Stimulated activated CD4-positive, alpha-beta T cell treated with anti-CD3 and anti-CD28 coated beads, Interleukin-1b, Interleukin-23, amount 100 ng/mL, for 1 hour (primary cell): ENCODE measurements at places on chromosomes 7 and 10.

GRCh38 chr7:28853150-28853549, 105.0 kb downstream of the TRIL start:
- no peak for DNase-seq

- DNase-seq: no peak
Observed at GRCh38 chr10:106384496-106384895, 780.0 kb downstream of the SORCS1 start.

DNA sequence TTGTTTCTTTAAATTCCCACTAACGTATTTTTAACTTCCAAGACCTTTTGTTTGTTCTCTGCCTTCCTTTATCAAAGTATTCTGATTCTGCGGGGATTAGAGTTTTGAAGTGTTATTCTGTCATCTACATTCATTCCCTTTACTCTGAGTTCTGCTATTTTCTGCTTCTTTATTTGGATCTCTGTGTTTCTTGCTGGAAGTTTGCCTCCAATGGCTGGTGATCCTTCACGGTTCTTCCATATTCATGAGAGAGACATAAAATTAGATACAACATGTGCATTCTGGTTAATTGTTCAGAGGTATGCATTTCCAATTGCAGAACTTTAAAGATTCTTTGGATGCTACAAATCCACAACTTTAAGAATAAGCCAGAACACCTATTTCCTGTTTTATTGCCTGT, 244.7 kb upstream of the ADARB2 start:
- DNase-seq: no peak

- DNase-seq: no peak
Observed at GRCh38 chr10:44824607-44825006, 86.5 kb upstream of the TMEM72 start.

DNA sequence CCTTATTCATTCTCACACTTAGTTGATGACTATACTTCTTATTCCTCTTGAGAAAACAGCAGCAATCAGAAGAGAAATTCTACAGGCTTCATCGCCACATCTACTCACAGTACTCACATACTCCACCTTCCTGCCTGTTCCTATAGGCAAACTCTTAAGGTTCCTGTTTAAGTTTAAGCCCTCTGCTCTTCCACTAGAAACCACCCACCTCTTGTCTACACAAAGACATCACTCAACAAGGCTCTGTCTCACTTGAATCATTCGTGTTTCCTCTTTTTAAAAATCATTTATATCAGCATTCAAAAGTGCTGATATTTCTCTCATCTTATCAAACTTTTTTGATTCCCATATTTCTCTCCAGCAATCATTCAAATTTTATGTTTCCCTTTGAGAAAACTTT, 85.5 kb upstream of the ADO start:
- no peak for DNase-seq

DNA sequence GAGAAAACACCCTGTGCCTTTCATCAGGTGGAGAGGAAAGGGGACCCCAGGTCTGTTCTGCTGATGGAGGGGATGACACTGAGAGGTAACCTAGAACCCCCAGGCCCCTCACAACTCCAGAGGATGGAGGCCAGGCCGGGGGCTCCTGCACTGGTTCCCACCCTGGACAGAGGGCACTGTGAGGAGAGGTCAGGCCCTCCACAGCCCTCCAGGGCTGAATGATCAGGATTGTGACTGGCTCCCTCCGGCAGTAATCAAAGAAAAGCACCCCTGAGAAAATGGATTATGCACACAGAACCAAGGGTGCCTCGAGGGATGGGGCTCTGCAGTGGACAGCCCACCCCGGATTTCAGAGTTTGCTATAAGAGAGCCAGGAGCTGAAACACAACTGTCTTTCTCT, 502.8 kb downstream of the TCERG1L start:
- DNase-seq: no peak

DNA sequence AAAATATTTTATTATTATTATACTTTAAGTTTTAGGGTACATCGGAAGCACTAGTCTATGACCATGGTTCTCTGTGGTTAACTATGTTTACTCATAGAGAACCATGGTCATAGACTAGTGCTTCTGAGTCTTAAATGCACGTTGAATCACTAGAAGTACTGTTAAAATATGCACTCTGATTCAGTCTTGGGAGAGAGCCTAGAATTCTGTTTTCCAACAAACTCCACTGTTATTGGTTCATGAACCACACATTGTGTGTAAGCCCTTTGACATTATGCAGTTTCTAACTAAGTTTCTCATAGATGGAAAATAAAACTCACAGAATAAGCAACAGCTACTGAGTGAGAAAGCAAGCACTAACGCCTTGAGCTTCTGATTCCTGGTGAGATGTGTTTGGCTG, 1120.6 kb downstream of the SORCS1 start:
- DNase-seq: no peak

GRCh38 chr10:60480865-60481563, 91.3 kb upstream of the ANK3 start:
- no peak for DNase-seq

DNA sequence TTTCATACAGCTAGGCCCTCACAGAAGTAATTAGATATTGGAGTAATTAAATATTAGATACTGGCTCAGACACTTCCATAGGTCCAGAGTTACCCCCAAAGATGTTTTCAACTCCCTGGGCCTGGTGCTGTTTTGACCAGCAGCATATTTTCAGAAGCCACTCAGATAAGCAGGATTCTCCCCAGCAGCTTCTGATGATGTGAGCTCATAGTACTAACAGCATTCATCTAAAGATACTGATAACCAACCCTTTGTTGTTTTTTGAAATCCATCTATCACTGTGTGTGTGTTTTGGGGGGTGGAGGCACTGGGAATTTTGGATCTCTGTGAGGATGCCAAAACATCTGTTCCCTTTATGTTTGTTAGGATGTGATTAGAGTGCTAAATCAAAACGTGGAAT, 52.7 kb downstream of the VPS50 start:
- DNase-seq: no peak

- no peak for DNase-seq
Observed at GRCh38 chr7:99997545-99998137, 17.8 kb upstream of the ZKSCAN1 start.

- no peak for DNase-seq
Observed at GRCh38 chr10:87505366-87506111, 846 bp downstream of the MINPP1 start.

- DNase-seq: peak; percentile 8
Observed at GRCh38 chr7:143003393-143004051, 23.4 kb downstream of the OR9A2 start.

DNA sequence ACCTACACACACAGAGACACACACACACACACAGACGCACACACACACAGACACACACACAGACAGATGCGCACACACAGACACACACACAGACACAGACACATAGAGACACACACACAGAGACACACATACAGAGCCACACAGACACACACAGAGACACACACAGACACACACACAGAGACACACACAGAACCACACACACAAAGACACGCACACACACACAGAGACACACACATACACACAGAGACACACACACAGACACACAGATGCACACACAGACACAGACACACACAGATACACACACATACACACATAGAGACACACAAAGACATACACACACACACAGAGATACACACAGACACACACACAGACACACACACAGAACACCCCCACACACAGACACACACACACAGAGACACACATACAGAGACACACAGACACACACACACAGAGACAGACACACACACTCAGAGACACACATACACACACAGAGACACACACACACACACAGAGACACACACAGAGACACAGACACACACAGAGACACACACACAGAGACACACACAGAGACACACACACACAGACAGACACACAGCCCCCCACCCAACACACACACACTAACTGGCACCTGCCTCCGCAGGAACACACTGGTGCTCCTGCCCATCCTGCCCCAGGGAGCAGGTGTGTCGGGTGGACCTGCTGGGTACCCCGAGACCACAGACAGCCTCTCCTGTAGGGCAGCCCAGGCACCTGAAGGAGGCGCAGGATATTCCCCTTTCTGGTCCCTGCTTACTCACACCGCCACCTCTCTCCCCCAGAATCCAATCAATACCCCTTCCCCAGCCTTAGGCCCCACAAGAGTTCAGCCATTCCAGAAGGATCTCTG, 5.4 kb upstream of the FZD9 start:
- DNase-seq: no peak

DNA sequence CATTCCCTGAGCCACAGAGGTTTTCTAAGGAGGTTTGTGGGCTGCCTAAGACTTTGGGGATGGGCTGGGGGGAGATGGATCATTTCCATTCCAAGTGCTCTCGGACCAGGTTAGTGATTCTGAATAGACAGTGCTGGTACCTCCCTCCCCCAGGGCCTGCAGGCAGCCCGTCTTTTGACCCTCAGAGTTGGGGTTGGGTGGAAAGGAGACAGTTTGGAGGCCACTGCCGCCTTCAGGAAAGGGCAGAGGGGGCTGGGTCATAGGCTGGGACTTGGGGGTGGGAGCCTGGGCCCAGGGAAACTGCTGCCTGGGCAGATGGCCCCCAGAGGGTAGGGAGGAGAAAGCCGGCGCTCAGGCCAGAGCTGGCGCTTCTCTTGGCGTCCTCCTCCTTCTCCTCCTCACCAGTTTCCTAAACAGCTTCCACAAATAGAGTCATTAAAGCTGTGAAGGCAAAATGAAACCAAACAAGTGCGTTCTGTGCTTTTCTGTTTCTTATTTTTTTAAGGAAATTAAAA, 4.4 kb downstream of the UNC5B start:
- DNase-seq: no peak

GRCh38 chr10:97498841-97499560, at the start of gene UBTD1:
Gene UBTD1, plus strand, starts transcription at chr10:97498924. Its CDS starts 280 bp downstream, at chr10:97499204.
- DNase-seq: peak; percentile 10

DNA sequence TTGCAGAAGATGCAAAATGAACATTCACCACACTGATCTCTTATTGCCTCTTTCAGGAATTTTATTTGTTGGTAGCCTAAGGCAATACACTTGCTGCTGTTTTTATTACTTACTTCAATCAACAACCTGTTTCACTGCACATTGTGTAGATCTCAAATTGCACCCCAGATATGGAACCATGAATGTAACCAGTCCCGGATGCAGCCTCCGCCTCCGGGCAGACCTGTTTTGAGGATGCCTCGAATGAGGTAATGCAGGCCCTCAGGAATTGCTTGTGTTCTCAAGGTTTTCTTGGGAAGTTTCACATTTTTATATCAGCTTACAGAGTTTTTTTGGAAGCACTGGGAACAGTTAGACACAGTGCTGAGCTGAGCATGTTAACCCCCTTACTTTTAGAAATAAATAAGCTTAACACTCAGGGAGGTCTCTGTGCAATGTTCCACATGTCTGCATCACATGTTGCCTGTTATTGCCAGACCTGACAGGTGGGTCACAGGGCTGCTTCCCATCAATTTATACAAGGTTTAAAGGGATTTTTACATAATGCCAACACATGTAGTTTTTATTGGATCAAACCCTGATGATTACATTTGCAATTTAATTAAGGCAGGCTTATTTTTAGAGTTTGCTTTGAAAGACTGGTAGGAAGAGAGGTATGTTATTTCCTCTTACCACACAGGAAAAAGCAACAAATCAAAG, 193.1 kb upstream of the POM121L12 start:
- DNase-seq: no peak

DNA sequence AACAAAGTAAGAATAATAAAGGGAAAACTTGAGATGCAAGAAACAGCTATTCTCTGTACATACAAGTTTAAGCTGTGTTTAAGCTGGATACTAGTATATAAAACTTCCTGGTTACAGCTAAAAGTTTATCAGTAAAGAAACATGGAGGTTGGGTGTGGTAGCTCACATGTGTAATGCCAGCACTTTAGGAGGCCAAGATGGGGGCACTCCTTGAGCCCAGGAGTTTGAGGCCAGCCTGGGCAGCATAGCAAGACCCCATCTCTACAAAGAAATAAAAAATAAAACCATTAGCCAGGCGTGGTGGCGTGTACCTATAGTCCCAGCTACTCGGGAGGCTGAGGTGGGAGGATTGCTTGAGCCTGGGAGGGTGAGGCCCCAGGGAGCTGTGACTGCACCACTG, 3.2 kb downstream of the RSU1 start:
- no peak for DNase-seq

DNA sequence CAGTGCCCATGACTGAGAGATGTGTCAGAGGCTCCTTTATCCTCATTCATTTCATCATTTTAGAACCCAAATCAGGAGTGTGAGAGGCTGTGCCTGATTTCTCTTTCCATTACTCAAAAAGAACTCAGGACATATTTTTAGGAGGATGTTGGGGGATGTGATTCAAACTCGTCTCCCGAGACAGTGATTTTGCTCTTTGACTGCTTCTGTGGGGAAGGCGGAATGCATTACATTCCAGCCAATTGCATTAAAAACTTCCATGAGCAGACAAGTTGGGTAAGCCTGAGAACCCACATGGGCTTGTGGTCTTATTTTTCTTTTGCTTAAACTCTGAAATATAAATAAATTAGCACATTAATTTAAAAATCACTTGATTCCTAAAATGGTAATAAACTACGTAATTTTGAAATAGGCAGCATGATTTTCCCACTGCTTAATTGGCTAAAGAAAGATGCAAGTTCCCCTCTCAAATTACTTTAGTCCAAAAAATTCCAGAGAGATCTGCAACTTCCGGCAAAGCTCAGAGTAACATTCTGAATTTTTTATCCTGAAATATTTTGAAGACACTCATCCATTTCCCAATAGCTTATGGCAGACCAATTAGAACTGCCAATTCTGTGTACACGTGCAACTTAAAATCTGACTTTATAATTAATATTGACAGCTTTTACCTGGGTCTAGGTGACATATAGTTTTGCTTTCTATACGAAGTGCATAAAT, 185.6 kb downstream of the C7orf25 start:
- no peak for DNase-seq

DNA sequence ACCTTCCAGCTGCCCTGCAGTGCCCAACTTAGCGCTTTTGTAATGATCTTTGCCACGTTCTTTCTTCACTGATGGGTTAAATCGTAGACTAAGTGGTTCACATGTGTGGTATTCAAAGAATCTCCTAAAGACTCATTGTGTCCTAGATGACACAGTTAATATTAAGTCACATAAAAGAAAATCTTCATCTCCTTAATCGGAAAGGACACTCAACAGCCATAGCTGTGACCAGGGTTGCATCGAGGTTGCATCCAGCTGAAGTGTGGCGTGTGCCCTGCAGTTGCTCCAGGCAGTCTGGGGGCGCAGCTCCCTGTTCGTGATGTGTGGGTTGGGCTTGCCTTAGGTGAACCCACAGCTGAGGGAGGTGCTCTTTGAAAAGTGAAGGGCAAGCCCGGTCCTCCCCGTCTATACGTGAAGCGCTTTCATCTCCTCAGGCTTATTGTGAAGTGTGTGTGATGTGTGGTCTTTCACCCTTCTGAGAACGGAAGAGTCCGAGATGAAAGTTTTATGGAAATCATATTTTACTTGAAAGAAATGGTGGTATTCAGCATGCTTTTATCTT, 122.7 kb downstream of the TRRAP start:
- no peak for DNase-seq

DNA sequence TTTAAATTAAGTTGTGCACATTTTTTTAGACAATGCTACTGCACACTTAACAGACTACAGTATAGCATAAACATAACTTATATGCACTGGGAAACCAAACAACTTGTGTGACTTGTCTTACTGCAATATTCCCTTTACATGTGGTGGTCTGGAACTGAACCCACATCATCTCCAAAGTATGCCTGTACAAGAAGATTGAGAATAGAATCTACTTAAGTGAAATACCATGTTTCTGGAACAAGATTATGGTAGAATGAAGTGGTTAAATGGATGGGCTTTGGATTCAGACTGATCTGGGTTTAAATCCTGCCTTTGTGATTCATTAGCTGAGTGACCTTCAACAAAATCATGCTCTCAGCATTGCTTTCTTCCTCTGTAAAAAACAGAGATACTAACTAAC, 30.7 kb downstream of the CUL2 start:
- no peak for DNase-seq
